Progenitor cell of endocrine pancreas (in vitro differentiated cells): ENCODE measurements at places on chromosomes 5 and 9.

DNA sequence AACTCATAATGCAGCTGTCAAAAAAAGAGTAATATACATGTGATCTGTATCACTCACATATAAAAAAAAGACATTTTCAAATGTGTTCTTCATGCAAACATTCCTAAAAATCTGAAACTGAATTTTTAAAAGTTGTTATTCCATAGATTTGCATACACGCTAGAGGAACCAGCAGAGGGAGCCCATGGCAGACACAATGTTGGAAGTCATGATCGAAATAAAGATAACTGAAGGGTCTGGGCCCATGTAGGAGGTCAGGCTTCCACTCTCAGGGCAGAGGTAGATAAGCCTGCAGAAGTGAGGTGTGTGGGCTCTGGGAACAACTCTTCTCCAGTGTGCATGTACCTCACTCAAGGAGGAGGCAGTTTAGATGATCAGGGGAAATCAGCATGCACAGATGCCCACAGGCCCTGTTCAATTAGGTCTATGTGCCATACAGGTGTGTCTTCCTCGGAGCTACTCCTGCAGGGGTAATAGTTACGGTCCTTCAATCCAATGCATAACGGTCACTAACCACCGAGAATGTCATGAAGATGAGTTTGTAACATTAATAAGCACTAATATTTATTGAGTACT, 208.6 kb downstream of the EPB41L4A start:
- DNase-seq, result no peak

- DNase-seq, result no peak
These were observed 10.0 kb upstream of the CCL28 start for GRCh38 chr5:43422143-43422542.

DNA sequence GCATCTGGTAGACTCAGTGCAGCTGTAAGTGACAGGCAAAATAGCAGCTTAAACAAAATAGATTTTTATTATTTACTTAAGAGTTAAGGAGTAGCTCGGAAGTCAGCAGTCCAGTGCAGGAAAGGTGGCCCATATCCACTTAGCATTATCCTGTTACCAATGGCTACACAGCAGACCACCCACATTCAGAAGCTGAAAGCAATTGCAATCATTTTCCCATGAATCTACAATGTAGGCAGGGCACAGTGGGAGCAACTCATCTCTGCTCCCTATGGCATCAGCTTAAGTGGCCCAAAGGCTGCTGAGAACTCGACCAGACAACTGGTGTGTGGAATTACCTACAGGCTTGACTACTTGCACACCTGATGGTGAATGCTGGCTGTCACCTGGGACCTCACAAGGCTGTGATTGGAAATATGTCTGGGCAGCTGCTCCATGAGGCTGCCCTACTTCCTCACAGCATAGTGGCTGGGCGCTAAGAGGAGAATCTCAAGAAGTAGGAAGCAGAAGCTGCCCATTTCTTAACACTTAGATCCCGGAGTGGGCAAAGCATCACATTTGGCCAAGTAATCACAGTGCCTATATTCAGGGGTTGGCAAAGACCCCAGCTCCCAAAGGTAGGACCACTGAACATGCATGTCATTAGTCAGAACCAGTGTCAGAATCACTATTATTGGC, 56.4 kb downstream of the SNX18 start:
- DNase-seq, result no peak

DNA sequence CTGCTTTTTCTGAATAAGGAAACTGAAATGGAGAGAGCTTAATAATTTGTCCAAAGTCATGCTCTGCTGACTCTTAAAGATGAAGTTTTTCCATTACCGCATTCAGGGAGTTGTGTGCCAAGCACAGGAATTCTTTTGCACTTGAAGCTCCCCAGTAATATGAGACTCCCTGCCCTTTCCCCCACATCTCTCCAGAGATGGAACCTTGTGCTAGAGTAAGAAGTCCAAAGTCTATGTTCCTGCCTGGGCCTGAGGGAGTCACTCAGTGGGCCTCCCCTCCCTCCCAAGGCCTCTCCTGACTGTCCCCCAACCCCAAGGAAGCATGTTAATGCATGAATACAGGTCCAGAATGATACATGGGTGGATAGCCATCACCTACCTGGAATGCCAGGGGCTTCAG, 173.3 kb upstream of the SEMA6A start:
- DNase-seq, result no peak

DNA sequence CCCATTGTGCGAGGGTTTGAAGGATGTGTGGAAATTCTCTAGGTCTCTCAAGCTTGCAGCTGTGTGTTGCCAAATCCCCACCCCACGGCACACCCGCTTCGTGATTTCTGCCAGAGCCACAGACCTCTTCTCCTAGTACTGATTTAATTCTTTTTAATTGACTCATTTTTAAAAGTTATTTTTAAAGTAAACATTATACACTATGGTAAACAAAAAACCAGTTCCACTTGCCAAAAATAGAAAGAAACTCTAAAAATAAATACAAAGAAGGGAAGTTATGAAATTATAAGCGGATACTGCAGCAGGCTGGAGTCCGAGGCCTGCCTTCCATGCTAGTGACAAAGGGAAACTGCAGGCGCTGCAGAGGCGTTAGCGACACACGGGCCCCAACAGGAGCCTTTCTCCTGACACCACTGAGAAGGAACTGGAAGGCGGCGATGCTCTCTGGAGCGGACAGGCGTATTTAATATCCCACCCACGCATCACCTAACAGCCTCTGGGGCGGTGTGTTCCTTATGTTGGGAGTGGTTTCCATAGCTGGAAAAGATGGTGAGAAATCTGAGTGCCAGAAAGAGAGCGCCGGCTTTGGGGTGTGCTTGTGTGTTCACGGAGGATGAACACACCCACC, 122.5 kb downstream of the COL23A1 start:
- DNase-seq, result no peak

DNA sequence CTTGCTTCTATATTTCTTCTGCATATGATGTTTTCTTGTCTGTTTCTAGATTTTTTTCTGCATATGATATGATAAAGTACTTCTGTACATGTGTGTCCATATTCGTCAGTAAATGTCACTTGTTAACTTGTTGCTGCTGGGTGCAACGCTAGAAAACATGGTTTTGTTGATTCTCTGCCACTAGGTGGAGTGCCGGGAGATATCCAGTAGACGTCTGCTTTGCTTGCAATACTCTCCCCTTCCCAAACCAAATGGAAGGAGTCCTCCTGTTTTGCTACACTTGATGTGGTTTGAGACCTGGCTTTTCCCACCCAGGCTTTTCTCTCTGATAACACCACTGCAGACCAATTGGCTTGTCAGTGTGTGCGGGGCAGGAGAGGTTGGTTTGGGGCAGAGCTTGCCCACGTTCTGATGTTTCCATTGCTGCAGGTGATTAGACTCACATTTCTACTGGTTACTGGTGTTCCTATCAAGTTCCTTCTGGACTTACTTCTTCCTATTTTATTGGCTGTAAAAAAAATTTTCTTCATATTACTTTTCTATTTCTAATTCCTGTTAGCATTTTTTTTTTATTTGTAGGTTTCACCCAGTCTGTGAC, 900.0 kb upstream of the CDH10 start:
- DNase-seq, result peak; percentile 15

DNA sequence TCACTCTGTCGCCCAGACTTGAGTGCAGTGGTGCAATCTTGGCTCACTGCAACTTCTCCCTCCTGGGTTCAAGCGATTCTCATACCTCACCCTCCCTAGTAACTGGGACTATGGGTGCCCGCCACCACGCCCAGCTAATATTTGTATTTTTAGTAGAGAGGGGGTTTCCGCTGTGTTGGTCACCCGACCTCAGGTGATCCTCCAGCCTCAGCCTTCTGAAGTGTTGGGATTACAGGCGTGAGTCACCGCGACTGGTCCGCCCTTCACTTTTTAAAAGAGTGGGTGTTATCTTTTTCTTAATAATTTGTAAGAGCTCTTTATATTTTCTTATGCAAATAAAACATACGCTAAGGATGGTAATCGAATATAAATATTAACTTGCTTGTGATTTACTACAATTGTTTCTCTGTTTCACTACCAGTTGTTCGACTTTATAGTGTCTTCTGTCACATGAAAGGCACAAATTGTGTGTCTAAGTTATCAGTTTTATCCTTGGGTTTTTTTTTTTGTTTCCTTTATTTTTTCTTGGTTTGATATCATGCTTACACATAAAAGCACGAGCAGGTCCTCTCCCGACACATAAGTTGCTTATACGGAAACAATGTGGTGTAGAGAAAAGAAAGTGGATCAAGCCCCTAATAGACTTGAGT, 1.9 kb upstream of the GPBP1 start:
- DNase-seq, result no peak

- no peak for DNase-seq
These were observed 15.0 kb upstream of the RAPGEF1 start for GRCh38 chr9:131754846-131755245.

DNA sequence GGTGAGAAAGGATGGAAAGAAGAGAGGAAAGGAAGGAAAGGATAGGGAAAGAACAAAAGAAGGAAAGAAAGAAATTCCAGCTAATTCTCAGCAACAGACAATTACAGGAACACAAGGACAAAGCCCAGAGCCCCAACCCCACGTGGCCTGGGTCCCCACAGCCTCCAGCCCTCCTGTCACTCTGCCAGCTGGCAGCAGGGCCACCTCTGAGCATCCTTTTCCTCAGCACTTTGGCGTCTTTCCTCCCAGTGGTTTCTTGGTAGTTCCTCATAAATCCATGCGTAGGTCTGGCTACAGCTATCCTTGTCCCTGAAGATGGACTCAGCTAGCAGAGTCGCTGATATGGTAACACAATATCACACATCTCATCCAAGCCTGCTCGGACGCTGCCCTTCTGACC, 28.3 kb downstream of the ADAMTS2 start:
- no peak for DNase-seq

GRCh38 chr9:35605351-35606137, 482 bp downstream of the TESK1 start:
- DNase-seq, result no peak

GRCh38 chr9:128782669-128783068, 4.4 kb upstream of the TBC1D13 start:
- no peak for DNase-seq

GRCh38 chr5:149002053-149002452, 60.8 kb downstream of the SH3TC2 start:
- peak; percentile 36 for DNase-seq

- DNase-seq, result no peak
These were observed 57.6 kb downstream of the TMOD1 start for GRCh38 chr9:97559111-97559514.

DNA sequence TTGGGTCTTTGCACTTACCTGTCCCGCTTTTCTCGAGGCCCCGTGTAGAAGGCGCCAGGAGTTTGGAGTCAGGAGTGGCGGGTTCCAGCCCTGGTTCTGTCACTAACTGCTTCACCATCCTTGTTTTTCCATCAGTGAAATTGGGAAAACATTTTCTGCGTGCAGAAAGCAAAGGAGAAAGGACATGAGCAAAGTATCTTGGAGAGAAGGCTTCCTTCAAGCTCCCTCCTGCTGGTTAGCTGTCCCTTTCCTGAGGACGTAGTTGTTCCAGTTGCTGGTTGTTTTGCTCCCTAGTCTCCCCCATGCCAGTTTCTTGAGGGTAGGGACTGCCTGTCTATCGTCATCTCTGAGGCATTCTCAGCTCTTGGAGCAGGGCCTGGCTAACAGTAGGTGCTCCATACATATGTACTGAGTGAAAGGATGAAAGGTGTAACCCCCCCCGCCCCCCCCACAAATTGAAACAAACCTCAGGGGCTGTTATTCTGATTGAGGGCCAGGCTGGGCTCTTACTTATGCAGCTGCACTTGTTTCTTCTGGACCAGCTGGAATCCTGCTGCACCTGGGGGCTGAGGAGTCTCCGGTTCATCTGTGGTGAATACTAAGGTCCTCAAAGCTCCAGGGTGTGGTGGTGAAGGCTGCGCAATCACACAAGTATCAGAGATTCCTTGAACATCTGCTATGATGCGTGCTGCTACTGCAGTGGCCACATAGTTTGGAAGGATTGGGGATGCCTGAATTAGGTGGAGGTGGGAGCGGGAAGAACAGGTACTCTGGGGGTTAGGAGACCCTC, 1.0 kb downstream of the SMIM3 start:
- DNase-seq, result no peak

DNA sequence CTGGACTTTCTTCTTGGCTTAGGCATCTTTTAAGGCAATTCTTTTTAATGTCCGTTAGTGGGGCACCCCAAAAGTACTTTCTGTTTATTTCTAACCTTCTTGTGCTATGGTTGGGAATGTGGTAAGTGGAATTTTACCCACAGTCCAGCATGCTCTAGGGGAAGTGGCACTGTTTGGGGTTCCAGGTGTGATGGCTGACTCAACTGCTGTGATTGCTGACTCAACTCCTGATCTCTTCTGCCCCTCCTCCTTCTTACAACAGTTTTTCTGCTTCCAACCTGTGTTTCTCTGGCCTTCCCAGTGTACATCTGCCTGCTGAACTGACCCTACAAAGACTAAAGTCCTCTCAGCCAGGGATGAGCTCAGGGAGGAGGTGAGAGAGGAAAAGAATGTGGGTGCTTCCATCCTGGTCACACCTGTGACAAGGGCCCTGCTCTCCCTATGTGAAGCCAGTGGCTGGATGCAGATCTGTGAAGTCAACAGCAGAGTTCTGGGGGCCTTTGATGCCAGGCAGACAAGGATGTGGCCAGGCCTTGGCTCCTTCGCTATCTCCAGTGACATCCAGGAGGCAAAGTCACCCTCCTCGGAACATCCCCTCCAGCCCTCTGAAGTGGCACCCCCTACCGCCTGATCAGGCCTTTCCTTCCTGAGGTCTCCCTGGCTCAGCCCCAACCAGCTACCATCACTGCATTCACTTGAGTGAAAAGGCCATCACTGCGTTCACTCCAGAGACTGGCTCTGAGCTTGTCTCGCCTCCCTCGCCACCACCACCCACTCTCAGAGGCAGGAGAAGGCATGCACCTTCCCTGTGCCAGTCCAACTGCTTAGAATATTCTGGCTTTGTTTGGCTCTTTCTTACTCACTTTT, 72.2 kb downstream of the C5orf15 start:
- DNase-seq, result no peak

DNA sequence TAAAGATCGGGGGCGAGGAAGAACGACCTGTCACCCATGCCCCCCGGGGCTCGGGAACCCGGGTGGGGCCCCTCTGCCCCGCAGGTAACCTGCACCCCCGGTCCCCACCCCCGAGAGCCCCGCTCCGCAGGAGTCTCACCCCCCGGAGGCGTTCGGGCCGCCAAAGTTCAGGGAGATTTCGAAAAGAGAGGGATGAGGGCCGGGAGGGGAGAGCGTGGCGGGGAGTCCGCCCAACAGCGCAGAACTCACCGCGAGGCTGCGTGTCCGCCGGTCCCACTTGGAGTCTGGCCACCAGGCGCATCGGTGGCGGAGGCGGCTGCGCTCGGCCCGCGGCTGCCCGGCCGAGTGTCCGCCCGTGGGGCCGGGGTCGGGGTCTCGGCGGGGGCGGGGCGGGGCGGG, at the start of gene PHF19:
TSS of gene PHF19 (minus strand) at position 347 of the 399 bp plus-strand sequence. CDS start 2,447 bp downstream, outside the sequence.
- DNase-seq, result no peak

DNA sequence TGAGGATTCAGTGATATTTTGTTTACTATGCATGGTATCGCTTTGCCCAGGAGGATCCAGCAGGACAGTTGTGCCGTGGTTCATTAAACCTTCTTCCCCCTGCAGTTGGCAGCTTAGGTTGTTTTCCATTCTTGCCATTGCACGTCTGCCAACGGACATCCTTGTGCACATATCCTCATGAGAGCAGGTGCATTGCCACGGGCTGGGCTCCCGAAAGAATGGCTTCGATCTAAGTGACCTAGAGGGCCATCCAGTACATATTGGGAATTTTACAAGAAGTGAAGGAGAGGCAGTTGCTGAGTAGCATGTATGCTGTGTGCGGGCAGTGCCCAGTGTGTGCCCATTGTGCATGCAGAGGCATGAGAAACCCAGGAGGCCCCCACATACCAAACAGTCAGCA, 22.1 kb downstream of the HRH2 start:
- DNase-seq, result no peak
